ENCODE measurements at places on chromosomes 6 and 20.

- DNase-seq = no peak
These were observed 61.5 kb upstream of the STXBP5 start for GRCh38 chr6:147142684-147143245.

DNA sequence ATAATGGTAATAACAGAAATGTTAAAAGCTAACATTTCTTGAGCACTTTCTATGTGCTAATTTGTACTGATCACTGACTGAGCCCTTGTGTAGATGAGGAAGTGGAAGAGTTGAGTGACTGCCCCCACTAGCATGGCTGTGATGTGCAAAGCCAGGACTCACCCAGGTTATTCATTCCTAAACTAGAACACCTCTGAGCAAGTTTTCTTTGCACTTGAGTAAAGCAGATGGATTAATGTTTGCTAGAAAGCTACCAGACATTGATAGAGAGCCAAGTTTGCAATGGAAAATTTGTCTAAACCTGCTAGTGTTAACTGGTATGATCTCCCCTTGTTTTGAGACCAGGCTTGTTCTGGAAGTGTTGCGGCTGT lies 467.4 kb upstream of the PLCB4 start:
- no peak for DNase-seq

- DNase-seq = no peak
These were observed 107.3 kb downstream of the NRN1 start for GRCh38 chr6:5899216-5900045.

- no peak for DNase-seq
These were observed 329.1 kb downstream of the TFAP2B start for GRCh38 chr6:51147756-51148155.

GRCh38 chr20:53652090-53652858 lies 58.6 kb upstream of the ZNF217 start:
- DNase-seq = no peak

DNA sequence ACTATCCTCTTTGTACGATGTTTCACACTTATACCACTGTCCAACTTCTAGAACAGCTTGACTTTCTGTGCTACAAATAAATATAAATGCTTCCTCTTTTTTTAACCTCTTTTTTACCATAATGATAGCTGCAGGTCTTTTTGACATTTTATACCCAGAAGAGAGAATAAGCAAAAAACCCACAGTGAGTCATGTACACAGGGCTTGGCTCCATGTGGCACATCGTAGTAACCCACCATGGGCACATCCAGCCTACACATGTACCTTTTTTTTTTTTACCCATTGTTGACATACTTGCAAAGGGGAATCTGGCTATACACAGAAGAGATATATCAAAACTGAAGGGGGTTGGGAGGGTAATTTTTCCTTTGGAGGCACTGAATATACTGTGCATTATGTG lies 59.5 kb upstream of the RSPO3 start:
- no peak for DNase-seq

- DNase-seq = no peak
These were observed 283.0 kb upstream of the NOX3 start for GRCh38 chr6:155738602-155739105.

DNA sequence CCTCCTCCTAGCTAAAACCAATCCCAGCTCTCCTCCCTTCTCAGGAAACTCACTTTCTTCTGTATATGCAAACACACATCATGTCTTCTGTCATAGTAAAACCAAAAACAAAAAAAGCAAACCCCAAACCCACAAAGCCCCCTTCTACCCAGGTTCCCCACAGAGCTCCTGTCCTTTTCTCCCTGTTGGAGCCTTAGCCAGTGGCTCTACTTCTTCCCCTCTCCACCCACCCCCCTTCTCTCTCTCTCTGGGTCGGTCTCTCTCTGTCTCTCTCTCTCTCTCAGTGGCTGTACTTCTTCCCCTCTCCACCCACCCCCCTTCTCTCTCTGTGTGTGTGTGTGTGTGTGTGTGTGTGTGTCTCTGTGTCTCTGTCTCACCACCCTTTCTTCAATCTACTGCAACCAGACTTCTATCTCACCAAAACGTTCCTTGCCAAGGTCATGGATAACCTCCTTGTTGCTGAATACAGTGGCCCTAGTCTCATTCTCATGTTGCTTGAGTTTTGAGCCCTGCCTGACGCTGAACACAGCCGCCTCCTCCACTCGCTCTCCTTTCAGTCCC lies 8.7 kb upstream of the OSER1 start:
- no peak for DNase-seq

DNA sequence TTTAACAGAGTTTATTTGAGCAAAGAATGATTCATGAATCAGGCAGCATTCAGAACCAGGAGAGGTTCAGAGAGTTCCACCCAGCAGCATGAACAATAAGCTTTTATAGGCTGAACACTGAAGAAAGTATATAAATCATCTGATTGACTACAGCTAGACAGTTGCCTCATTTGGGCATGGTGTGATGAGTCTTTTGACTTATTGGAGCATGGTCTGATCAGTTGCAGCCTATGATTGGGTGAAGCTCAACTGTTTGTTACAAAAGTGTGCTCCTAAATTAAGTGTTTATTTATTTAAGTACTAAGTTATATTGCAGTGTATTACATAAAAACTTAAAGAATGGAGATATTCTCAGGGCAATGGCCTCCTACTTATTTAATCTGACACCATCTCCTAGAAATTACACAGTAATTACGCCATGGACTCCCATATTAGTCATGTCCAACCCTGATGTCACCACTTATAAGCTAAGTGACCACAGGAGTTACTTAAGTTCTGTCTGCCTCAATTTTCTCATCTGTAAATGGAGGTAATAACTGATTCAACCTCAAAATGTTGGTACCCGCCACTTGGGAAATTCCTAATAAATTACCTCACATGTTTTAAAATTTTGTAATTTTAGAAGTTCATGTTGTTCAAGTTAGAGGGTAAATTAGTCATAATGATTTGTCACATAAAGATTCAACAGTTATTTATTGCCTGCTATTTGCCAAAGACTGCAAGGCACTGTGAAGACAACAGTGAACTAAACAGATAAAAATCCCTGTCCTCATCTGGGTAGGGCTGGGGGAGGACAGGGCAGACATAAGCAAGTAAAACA lies 15.2 kb upstream of the ROS1 start:
- no peak for DNase-seq

GRCh38 chr20:9577397-9577796 lies 63.0 kb downstream of the LAMP5 start:
- DNase-seq = no peak

GRCh38 chr6:88722686-88723085 lies 240.7 kb downstream of the RNGTT start:
- no peak for DNase-seq

- DNase-seq = no peak
These were observed 9.1 kb downstream of the COL11A2 start for GRCh38 chr6:33183071-33183683.

DNA sequence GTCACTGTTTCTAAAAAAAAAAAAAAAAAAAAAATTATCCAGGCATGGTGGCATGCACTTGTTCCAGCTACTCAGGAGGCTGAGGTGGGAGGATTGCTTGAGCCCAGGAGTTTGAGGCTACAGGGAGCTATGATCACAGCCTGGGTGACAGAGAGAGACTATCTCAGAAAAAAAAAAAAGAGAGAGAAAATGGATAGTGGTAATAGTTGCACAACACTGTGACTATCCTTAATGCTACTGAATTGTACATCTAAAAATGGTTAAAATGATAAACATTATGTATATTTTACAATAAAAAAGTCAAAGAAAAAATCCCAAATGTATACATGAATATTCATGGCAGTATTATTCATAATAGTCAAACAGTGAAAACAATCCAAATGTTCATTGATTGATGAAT lies 23.0 kb downstream of the FERMT1 start:
- no peak for DNase-seq

- DNase-seq = no peak
These were observed 133.6 kb downstream of the MTHFD1L start for GRCh38 chr6:150999107-150999506.

DNA sequence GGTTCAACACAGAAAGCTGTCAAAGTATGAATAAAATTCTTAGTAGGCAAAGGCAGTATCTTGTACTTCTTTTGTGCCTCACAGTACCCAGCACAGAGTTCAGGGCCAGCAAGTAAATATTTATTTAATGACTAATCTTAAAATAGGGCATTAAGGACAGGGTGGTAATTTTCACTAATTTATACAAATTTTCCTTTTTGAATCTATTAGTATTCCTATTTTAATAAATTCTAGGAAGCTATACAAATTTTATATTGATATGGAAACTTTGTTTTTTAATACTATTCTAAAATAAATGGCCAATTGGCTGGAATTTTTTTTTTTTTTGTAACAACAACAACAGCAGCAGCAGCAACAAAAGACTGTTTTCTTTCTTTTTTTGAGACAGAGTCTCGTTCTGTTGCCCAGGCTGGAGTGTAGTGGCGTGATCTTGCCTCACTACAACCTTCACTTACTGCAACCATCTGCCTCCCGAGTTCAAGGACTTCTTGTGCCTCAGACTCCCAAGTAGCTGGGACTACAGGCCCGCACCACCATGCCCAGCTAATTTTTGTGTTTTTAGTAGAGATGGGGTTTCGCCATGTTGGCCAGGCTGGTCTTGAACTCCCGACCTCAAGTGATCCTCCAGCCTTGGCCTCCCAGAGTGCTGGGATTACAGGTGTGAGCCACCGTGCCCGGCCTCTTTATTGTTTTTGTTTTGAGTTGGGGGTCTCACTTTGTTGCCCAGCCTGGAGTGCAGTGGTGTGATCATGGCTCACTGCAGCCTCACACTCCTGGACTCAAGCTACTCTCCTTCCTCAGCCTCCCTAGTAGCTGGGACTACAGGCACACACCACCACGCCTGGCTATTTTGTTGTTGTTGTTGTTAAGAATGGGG lies 85.2 kb downstream of the FKBP5 start:
- DNase-seq = no peak

- no peak for DNase-seq
These were observed 3.7 kb upstream of the ZNF335 start for GRCh38 chr20:45975686-45976085.

GRCh38 chr6:143058987-143059386 lies 1.7 kb upstream of the AIG1 start:
- DNase-seq = peak; percentile 42

DNA sequence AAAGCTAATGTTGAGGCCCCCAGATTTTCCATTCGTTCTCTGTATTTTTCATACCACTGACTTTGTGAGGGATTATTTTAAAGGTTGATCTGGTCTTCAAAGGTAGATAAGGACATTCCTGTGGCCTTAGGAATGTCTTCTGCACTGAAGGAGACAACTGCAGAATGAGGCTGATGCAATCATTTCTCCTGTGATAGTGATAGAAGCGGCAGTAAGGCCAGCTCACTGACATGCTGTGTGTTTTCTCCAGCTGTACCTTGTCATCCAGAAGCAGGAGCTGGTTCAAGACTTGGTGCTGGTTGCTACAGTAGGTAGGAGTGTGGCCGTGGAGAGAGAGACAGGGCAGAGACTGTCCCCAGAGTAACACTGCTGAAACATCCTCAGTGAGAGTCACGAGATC lies 53.8 kb downstream of the DCBLD1 start:
- no peak for DNase-seq

DNA sequence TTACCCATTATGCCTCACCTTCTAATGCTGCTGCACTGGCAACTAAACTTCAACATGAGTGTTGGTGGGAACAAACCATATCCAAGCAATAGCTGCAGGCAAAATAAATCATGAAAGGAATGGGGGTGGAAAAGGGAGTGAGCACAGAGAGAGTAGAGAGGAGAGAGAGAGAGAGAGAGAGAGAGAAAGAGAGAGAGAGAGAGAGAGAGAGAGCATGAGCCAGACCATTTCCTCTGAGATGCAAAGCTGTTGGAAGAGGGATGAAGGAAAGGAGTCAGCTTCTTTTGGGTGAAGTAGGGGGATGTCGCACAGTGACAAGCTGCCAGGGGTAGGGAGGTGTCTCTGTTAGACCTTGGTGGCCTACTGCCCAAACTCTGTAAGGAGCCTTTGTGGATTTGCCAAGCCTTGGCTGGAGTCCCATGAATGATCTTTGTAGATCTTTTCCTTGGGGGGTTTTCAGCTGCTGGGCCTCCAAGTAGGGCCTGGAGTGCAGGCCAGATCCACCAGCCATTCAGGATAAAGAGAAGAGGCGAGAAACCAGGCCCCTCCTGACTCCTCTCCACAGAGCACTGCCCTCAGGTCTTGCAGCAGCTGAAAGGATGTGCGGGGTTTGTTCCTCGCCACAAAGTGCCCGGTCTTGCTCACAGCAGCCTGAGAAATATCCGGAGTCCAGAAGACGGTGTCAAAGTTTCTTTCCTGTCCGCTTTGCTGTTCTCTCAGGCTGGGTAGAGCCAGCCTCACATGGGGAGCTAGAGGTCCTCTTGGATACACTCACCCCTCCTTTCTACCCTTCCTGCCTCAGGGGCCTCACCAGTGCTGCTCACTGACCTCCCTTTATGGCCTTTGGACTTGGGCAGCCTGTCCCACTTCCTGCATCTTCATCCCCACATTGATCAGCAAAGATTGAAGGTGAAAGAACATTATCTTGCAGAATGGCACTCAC lies 17.8 kb downstream of the BTBD3 start:
- DNase-seq = no peak

- DNase-seq = no peak
These were observed 4.8 kb upstream of the MUC22 start for GRCh38 chr6:31005249-31006020.

DNA sequence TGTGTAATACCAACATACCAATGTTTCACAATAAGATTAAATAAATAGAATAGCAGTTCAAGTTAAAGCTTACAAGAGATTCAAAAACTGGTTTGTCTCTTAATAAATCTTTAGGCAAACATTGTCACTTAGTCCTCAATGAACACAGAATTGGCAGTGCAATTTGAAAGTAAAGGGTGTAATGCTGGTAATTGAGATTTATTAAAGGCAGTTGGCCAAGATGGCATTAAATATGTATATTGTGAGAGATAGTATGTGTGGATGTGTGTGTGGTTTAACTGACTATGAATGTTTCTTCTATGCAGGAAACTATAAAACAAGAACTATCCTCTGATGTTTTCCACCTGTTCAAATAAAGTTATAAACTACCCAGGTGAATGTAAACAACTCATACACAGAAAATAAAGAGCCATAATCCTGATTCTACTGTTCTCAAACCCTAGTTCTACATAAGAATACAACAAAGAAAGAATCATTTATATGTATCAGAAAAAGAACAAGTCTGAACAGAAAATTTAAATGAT lies 267.9 kb upstream of the PTCHD4 start:
- DNase-seq = no peak

GRCh38 chr20:42530855-42531448 lies 658.8 kb downstream of the PTPRT start:
- DNase-seq = peak; percentile 63

DNA sequence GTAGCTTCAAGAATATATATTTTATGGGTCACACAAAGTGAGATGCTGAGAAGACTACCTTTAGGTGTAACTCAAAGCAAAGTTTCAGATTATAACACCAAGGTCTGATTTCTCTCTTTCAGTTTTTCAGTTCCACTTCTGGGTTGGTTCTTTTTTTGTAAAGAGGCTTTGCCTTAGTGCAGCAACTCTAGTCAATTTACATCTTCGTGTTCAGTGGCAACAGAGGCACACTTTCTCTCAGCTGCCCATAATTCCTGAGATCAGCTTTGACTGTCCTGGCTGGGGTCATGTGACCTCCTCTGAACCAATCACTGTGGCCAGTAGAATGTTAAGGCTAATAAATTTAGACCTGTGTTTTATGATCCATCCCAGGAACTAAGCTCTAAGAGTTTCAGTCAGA lies 120.2 kb downstream of the TINAG start:
- no peak for DNase-seq

Measured in NCI-H524 (cell line).